Erythroblast (primary cell): ENCODE measurements at places on chromosomes 4 and X.
A peak's percentile ranks its signal among the peaks of the same experiment; 100 is the strongest.

DNA sequence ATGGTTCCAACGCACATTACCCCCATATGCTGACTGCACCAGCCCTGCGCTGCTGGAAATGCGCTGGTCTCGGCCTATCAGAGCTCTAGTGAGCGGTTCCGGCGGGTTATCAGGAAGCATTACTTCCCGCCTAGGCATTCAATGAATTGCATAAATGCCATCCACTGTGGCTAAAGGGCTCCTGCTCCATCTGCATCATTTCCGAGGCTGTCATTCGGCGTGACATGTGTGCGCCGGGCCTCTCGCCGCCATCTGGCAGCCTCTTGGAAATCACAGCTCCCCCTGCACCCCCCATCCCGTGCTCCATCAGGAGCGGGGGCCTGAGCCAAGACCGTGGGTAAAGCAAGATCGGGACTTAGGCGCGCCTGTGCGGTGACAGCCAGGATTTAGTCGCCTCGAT, 64.4 kb downstream of the SEPSECS start:
- DNase-seq, result no peak

GRCh38 chrX:45513042-45513441, 312.4 kb upstream of the DIPK2B start:
- no peak for DNase-seq

- no peak for DNase-seq
These were observed 16.6 kb upstream of the HPGDS start for GRCh38 chr4:94359221-94359620.

- DNase-seq, result peak; percentile 22
These were observed 1653.5 kb upstream of the AGA start for GRCh38 chr4:179095585-179096221.

DNA sequence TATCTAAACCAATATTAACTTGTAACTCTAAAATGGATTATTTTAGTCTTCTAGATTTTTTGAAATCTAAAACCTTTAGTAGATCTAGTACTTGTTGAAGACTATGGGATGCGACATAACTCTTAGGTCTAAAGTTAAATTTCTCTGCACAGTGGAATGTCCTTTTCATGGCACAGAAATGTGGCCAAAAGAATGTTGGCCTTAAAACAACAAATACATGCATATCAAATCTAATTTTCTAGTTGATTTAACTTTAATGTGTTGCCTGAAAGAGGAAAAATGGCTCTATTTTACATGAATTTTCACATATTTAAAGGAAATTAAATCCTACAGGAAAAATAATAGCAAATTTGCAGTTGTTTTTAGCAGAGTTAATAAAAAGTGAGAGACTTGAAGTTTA, 30.3 kb downstream of the NFKB1 start:
- DNase-seq, result no peak

DNA sequence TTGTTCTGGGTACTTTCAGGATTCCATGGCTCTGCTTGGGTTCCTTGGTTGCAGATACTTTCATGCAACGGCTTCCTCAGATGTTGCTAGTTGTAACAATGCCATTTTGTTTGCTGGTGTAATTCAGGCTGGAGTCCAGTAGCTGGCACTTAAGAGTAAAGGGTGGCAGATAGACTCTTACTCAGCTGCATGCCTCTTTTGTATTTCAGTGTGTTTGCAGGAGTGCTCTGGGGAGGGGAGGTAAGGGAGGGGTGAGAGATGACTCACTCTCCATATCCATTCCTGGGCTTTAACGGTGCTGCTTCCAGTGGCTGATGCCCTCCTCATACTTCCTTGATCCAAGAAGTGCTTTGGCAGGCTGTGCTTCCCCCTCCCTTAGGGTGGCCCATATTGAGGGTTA, 155.2 kb downstream of the ZNF330 start:
- DNase-seq, result no peak

GRCh38 chr4:172725581-172725980, 443.0 kb upstream of the GALNT7 start:
- no peak for DNase-seq
